ENCODE measurements at places on chromosomes 1 and 21.

- no peak for DNase-seq
These were observed 60.0 kb upstream of the GRIK3 start for GRCh38 chr1:37094302-37094701.

GRCh38 chr1:222889440-222889839 is 74.6 kb downstream of the DISP1 start:
- no peak for DNase-seq

- DNase-seq: no peak
These were observed 3.3 kb upstream of the LGALS8 start for GRCh38 chr1:236520445-236521005.

DNA sequence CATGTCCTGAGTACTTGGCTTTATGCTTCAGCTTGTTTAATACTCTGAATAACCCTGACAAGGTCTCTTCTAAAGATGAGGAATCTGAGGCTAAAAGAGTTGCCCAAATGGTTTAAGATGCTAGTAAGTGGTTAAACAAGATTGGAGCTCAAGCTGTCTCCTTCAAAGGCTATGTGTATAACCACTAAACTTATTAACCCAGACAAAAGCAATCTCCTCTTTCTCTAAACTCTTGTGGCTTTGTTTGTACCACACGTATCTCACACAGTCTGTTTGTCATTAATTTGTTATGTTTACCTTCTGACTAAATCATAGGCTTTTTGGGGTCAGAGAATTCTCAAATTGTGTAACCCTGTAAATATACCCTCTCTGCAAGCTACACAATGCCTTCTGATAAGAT is 89.9 kb downstream of the HMCN1 start:
- no peak for DNase-seq

- DNase-seq: peak; percentile 42
These were observed 301.7 kb upstream of the VAMP3 start for GRCh38 chr1:7469255-7469938.

- no peak for DNase-seq
These were observed 78.8 kb downstream of the SPSB1 start for GRCh38 chr1:9371391-9371935.

DNA sequence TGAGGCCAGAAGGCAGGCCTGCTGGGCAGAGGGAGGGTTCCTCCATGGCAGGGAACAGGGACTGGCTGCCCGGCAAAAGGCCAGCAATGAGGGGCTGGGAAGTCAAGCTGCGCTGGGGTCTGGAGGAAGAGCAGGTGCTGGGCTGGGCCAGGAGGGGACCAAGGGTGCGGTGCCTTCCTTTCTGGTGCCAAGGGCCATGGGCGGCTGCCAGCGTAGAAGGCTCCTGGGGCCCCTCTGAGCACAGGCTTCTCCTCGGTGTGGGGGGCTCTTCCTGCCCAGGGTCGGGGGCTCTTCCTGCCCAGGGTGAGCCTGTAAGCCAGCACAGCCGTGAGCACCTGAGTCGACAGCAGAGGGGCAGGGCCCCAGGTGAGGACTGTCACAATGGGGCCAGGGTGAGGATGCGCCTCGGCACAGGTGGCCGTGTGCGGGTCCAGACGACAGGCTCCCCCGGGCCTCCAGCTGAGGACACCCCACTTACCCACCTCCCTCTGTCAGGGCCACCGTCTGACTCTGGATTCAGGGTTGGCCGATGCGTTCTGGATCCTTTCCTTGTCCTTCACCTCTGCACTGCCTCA is 10.7 kb upstream of the DNMT3L start:
- DNase-seq: no peak

DNA sequence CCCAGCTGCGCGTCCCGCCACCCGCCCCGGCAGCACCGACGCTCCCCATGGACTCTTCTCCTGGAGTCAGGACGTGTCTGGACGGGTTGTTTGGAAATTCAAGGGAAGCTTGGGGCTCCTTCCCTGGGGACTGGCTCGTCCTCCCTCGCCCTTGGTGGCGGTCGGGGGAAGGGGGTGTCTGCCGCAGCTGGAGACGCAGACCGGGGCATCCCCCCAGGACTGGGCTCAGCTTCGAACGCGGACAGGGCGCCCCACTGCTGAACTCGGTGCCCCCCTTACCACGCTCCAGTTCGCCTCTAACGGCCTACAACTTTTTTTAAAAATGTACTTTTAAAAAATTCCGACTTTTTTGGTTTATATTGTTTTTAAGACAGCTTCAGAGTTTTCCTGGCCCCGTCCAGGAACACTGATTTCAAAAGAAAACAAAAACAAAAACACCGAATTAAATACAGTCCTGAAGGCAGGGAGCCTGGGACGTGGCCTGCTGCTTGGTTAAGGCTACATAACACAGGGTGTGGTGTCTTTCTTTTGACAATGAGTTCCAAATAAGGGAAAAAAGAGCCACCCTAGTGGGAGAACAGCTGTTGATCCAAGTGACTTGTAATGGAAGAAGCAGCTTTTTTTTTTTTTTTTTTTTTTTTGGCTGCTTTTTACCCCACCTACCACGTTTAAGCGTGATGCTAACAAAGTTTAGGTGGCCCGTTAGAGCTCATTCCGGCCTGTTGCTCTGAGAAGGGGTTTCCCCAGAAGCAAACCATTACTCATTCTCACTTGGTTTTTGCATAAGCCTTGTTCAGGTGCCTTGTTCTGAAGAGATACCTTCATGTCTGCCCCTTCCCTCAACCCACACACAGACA is 862 bp upstream of the DIPK1A start:
- peak; percentile 32 for DNase-seq

DNA sequence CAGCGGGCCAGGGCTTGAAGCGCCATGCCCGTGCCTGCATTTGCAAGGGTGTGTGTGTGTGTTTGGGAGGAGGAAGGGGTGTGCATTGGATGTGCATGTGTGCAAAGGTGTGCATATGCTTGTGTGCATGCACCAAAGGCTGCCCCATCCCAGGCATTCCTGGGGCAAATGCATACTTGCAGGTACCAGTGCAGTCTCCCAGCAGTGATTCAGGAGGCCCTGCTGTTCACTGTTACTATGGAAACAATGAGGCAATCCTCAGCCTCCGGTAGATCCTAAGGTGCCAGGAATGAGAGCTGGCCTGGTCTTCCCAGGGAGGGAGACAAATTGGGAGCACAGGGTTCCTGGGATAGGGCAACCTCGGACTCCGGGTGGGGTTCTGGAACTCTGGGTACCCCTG is 7.5 kb upstream of the FNDC5 start:
- peak; percentile 96 for DNase-seq

DNA sequence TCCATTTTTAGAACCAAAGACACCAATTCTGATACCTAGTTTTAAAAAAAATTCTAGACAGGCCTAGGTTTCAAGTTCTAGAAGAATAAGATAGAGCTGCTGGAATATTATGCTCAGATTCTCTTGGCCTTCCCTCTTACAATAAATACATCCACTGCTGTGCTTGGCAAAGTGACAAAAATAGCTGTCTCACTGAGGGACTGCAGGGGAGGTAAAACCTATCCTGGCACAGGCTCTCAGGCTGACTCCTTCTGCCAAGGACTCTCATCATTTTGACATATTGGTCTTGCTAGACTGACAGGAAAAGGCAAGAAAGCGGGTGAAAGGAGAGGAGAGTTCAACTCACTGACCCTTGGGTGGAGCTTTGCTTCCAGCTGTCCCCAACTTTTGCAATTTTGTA is 197.0 kb upstream of the LHX8 start:
- no peak for DNase-seq

- no peak for DNase-seq
These were observed 19.0 kb downstream of the FAM163A start for GRCh38 chr1:179761846-179762640.

DNA sequence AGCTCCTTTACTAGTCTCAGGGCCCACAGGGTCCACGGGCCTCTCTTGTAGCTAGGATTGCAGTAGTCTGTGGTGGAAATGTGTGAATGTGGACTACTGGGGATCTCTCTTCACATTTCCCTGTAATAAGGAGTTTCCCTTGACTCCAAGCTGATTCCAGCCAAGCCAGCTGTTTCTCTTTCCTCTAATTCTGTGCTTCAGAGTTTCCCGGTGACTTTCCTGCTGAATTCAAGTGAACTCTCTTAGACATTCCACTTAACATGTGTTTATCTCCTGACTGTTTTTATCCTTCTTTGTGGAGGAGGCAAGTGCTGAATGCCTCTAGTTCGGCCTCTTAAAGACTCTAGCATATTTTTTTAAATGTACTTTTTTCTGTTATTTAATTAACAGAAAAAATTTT is 354.0 kb upstream of the RGS18 start:
- DNase-seq: no peak

DNA sequence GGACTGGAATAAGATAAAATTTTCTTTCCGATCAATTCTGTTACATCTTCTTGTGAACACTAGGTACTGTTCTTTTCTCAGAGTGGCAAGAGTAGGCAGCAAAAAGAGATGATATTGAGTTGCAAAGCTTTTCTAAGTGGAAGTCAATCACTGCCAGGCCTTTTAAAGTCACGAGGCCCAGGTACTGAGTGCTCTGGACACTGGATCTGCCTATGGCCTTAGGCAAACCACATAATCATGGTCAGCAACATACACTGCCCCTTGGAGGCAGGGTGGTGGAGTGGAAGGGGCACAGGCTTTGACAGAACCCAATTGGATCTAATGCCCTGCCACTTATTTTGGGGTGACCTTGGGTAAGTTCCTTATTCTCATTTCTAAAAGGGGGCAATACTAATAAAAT is 41.5 kb downstream of the TSEN15 start:
- no peak for DNase-seq

- DNase-seq: no peak
These were observed 784 bp upstream of the KCND3 start for GRCh38 chr1:111990026-111990877.

GRCh38 chr21:35905096-35905962 is 155.0 kb downstream of the SETD4 start:
- no peak for DNase-seq

DNA sequence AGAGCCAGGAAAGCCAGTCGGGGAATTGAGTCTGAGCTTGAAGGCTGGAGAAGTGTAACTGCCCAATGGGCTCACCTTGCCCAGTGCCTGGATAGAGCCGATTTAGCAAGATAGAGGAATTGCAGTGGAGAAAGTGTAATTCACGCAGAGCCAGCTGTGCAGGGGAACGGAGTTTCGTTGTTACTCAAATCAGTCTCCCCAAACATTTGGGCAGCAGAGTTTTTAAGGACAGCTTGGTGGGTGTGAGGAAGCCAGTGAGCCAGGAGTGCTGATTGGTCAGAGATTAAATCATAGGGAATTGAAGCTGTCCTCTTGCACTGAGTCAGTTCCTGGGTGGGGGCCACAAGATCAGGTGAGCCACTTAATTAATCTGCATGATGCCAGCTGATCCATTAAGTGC is 28.4 kb upstream of the NLRP3 start:
- no peak for DNase-seq

DNA sequence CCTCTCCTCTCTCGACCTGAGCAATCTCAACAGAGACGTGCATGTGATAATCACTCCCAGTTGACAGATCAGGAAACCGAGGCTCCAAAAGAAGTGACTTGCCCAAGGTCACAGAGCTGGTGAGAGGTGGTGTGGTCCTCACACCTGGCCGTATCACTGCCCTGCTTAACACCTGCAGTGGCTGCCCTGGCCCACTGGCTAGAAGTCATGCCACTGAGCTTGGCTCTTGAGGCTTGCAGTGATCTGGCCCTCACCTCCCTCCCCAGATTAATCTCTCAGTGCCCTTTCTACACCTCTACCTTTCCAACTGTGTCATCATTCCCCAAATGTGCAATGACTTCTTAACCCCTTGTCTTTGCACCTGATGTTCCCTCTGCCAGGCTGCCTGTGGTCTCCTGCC is 38.8 kb downstream of the CDCP2 start:
- no peak for DNase-seq

DNA sequence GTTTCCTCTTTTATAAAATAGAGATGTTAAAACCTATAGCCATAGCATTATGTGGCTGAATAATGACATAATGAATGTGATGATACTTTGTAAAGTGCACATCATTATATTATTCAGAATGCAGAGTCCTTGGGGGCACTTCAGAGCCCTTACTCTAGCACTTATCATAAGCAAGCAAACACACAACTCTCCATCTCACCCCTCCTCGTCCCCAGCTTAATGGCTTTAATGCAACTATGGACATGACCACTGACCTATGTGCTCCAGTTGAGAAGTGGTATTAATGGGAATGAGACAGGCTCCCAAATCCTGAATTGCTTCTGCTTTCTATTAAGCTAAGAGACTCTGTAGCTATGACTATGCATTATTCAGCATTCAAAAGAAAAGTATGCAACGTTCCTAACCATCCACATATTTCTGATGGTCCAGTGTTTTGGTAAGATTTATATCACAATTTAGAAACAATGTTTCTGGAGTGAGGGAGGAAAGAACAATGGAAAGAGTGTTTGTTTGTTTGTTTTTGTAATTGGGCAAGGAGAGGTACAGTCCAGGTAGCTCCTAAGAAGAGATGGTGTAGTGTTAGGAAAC is 194.0 kb upstream of the PLXNA2 start:
- no peak for DNase-seq

GRCh38 chr1:6891781-6892579 is 106.7 kb downstream of the CAMTA1 start:
- no peak for DNase-seq

GRCh38 chr1:3921765-3922164 is 21.7 kb upstream of the C1orf174 start:
- DNase-seq: no peak

DNA sequence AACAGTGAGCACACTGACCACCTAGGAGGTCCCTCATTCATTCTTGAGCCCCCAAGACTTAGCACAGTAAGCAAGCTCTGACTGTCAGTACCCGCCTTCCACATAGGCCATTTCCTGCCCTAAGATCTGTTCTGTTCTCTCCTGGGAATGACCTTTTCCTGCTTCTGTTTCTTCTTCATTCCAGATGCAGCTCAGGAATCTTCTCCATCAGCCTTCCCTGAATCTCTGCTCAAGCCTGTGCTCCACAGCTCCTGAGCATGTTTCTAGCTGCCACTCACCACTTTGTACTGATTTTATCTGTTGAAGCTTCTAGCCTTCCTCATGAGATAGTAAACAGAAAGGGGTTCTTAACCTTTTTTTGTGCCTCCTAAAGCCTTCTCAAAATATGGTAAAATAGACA is 56.6 kb downstream of the ZNF281 start:
- DNase-seq: no peak

- DNase-seq: no peak
These were observed 6.2 kb downstream of the HNRNPR start for GRCh38 chr1:23337869-23338268.

- DNase-seq: no peak
These were observed 71.4 kb upstream of the TSPAN2 start for GRCh38 chr1:115160728-115161127.

DNA sequence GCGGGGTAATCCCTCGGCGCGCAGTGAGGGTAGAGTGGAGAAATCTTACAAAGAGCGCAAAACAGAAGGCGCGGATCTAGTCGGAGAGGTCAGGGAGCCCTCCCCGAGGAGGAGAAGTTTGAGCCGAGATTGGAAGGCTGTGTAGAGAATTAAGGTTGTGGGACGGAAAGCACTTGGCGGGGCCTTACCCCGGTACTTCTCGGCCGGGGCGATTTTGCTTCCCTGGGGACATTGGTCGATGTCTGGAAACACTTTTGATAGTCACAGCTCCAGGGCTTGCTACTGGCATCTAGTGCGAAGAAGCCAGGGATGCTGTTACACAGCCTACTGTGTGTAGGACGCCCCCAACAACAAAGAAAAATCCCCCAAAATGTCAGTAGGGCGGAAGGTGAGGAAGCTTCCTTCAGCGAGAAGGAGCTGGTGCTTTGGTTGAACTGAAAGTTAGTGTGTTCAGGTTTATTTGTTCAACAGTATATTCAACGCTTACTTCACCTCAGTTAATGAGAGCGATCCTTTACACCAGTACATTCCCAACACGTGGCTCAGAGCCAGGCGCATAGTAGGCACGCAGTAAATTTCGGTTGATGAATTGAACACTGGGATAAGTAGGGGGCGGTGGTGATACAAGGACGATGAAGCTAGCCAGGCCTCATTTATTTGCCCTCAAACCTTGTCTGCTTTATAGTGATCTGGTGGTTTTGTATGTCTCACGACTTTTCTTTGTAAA is 807 bp downstream of the CEP85 start:
- DNase-seq: no peak

All from H54 (cell line).